ENCODE measurements at places on chromosomes 6 and 20.

DNA sequence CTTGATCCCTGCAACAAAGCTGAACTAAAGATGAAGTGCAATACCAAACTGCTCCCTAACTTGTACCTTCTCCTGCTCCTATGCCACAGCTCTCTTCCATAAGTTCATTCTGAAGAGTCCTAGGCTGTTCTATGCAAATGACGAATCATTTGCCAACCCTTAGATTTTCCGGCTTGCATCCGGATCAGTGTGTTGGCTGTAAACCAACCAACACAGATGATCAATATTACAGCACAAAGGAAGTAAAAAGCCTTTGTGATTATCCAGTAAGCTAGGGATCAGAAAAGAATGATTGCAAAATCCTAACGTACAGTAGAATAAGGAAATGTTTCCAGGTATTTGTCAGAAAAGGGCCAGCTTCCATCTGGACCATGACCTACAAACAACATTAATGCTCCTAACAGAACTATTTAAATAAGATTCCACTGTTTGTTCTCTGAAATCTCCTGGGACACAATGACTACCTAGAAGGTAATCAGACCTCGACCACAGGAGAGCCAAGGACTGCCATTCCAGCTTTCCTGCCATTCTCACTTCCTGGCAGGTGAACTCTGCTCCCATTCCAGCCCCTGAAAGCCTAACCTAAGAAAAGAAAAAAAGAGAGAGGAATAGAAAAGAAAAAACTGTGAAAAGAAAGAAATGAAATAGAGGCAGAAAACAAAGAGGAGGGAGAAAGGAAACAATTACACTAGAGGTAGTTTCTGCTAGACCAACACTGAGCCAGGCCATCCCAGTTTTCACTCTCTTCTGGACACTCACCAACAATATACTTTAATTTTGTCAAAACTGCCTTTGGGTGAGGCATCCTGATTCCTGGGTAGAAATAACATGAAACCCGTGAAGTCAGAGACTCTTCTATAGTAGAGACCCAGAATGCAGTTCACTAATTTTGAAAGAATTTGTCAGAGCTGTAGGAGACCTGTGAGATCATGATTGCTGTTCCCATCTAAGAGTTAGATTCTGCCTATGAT, 19.7 kb downstream of the GMDS start:
- no peak for DNase-seq

DNA sequence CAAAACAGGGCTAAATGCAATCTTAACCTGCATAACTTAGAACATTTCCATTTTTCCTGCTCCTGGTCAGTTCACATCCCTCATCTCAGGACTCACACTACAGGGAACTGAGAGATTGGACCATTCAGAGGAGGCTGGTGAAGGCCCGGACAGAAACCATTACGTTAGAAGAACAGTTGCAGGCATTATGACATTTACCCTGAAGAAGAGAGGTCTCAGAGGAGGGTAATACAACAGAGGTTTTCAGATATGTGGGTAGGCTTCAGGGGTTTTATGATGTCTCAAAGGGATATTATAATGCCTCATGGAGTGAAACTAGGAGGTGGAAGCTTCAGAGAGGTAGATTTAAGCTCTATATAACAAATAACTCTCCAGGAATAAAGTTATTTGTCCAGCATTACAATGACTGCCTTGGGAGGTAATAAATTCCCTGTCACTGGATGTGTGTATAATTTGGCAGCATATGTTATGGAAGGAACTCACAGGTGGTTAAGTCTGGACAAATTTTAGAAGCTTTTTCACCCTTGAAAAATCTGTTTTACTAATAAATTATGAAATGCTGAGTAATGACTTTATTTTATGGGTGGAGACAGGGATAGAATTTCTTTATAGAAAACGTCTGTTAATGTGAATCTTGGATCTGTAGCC, 36.7 kb upstream of the RIPOR2 start:
- no peak for DNase-seq

- peak; percentile 65 for DNase-seq
These were observed 20.2 kb upstream of the HLA-DOA start for GRCh38 chr6:33029328-33030184.

DNA sequence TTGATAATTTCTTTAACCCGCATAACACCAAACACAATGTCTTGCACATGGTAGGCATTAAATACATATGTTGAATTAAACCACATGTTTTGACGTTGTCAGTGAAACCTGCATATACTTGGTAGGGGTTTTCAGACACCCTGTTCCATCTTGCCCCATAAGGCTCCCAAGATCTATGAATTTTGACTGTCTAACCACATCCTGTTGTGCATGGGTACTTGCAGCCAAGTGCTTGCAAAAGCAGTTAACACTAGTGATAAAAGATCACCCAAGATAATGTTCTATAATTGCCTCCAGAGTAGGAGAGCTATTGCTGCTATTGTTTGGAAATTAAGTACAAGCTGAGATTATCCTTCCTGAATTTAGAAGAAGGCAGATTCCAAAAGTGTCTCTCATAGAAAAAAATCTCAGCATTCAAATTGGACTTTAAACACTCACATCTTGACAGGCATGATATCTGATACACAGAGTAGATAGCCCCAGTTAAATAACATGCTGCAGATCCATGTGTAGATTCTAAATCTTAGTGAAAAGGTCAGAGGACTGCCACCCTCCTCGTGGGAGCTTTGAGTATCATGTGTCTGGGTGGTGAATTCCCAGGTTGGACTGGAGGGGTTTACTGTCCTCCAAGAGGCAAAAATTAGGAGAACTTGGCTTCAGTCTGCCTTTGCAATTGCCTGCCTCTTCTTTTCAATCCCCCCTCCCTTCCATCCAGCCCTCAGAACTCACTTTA, 25.8 kb upstream of the CCN6 start:
- no peak for DNase-seq

DNA sequence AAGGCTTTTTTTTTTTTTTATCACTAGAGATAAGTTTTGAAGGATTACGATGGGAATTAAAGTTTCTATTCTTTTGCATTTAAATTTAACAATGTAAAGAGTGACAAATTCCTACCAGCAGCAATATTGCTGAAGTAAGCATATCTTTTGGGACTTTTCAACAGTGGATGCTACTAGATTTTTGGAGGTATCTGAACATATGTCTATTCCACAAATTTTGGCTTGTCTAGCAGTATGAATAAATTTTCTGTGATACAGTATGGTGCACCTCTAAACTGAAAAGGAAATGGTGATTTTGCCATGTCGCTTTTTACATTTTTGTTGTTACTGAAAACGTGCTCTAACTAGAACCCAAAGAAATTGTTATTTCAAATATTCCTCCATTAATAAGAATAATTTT, 368.3 kb upstream of the MANEA start:
- DNase-seq: no peak

DNA sequence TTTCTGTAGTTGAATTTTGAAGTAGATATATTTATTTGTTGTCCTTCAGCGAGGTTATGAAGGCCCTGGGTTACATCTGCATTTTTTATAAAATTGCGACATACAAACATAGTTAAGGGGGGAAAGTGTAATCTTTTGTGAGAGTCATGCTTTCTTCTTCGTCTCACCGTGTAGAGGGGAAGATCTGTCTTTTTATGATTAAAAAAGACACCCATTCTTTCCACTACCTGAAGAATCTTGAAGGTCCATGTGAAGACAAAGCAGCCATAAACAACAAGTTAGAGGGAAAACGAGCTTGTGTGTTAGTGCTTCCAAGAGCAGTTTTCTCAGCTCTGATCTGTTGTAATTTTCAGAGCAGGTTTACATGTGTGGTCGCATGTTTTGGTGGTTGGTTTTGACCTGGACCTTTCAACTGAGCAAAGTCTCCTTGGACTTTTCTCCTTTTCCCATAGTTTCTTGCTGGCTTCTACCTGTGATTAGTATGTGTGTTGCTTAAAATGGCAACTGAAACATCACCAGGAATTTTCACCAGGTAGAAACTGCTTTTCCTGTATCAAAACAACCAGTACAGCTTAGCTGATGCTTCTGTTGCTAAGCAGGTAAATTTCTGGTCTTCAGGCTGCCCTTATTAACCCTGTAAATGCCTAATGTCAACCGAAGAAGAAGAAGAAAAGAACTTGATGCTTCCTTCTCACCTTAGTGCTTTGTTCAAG, 37.3 kb downstream of the RREB1 start:
- DNase-seq: no peak

DNA sequence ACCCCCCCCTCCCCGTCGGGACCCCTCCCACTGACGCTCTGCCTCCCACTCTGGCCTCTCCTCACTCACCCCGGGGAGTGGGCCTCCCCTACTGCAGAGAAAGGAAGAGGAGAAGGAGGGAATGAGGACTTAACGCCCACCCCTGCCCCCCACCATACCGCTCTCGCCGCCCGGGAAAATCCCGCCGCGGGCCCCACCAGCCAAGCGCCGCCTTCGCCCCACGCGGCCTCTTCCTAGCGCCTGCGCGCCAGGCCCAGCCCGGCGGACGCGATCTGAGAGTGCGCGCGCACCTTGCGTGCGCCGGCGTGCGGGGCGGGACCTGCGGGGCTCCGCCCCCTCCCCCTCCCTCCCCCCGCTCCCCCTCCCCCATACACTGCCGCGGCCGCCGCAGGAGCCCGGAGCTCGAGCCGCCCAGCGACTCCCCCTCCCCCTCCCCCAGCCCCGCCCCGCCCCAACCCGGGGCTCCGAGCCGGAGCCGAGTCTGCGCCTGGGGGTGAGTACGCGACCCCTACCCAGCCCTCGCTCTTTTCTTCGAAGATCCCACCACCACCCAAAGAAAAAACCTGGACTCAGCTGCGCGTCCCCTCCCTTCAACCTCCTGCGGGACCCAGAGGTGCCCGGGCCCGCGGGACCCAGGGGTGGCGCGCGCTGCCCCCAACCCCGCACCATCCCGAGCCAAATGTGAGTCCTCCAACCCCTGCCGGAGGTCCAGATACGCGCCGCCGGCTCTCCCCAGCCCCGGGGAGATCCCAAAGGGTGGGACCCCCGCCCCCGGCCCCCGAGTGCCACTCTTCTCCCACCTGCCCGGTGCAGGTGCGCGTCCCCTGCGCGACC, at the start of the genes MRPL14 and TMEM63B:
Gene MRPL14, minus strand, starts transcription at position 267 of the 834 bp plus-strand sequence. CDS start 10,841 bp downstream, outside the sequence.
Gene TMEM63B, plus strand, starts transcription at position 369 of the 834 bp plus-strand sequence. CDS start 7,031 bp downstream, outside the sequence.
- DNase-seq: peak; percentile 83

DNA sequence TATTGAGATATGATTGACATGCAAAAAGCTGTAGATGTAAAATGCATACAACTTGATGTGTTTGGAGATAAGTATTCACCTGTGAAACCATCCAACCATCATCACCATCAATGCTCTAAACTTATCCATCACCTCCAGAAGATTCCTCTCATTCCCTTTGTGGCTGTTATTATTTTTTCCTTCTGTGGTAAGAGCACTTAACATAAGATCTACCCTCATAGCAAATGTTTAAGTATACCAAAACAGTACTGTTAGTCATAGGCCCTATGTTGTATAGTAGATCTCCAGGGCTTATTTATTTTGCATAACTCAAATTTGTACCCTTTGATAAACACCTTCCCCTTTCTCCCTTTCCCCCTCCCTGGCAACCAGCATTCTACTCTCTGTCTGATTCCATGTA, 31.2 kb upstream of the CCN6 start:
- DNase-seq: no peak

GRCh38 chr6:87029711-87030314, 65.1 kb downstream of the CGA start:
- DNase-seq: peak; percentile 11

DNA sequence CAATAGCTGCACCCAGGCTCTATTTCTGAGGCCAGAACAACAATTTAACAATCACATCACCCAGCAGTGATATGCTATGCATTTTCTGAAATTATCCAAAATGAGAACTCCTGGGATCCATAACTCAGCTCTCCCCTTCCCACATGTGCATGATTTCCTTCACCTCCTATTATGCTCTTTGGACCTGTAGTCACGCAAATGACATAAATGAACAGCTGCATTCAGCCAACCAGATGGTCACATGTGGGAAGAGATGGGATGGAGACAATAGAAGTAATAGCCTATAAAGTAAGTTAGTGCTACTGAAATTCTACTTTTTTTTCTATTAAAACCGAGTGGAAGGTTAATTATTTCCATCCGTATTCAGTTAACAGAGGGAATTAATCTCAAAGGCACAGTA, 662.1 kb upstream of the ID4 start:
- no peak for DNase-seq

DNA sequence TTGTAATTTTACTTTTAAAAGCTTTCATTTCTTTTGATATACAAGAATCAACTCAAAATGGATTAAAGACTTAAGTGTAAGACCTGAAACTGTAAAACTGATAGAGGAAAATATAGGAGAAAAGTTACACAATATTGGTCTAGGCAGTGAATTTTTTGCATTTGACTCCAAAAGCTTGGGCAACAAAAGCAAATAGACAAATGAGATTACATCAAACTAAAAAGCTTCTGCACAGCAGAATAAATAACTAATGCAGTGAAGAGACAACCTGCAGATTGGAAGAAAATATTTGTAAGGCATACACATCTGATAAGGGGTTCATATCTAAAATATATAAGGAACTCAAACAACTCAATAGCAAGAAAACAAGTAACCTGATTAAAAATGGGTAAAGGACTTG, 3.0 kb downstream of the GABRR1 start:
- DNase-seq: no peak

DNA sequence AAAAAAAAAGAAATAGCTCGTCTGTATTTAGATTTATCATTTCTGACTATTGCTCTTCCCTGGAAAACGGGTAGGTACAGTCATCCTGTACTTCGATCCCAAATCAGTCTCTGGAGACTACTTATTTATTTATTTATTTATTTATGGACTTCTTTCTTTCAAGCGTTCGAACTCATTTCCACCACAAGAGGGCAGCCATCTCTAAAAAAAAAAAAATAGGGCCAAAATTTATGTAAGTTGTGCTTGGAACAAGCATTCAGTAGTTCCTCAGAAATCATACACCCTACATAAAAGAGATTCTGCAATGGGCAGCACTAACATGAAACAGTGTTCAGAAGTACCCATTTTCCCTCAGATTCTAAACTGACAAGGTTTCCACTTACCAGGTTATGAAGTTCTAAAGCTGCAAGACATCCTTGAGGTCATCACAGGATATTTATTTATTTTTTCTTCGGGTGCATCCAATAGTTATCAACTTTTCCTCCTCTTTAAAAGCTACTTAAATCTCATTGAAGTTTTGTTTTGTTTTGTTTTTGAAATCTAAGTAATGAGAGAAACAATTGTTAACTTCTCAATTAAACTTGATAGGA, 1.9 kb upstream of the BMP2 start:
- peak; percentile 79 for DNase-seq

DNA sequence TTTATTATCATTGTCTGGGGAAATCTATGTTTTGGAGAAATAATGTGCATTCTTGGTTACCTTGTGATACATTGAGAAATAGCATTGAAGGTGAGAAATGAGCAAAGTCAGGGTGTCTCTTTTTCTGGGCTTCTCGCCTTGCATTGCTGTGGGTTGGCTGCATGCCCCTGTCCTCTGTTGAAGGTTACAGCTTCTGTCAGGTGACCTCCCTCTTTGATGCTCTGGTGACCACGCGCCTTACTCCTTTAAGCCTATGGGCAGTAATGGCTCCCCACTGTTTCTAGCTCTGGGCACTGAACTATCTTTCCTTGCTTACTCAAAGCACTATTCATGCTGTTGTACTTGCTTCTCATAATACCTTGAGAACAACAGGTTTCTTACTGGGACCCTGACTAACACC, 14.6 kb downstream of the ADGRB3 start:
- peak; percentile 42 for DNase-seq

GRCh38 chr6:70107852-70108629, 194.8 kb downstream of the COL9A1 start:
- peak; percentile 53 for DNase-seq

Measured in globus pallidus (tissue), 1 donor.